Esophagus squamous epithelium (tissue), 5 donors: ENCODE measurements at places on chromosomes 3 and 15.

GRCh38 chr3:129413687-129414506 is 14.5 kb downstream of the EFCAB12 start:
- no peak for DNase-seq

- DNase-seq, result no peak
Observed at GRCh38 chr3:9861201-9861600, 17.4 kb upstream of the RPUSD3 start.

GRCh38 chr15:74983725-74984231 is 11.6 kb upstream of the SCAMP5 start:
- no peak for DNase-seq

GRCh38 chr15:62593681-62594399 is 428.8 kb upstream of the C2CD4B start:
- DNase-seq, result no peak

- DNase-seq, result no peak
Observed at GRCh38 chr15:60384526-60385126, 13.2 kb downstream of the ANXA2 start.

GRCh38 chr3:96370637-96371036 is 443.8 kb upstream of the EPHA6 start:
- no peak for DNase-seq

DNA sequence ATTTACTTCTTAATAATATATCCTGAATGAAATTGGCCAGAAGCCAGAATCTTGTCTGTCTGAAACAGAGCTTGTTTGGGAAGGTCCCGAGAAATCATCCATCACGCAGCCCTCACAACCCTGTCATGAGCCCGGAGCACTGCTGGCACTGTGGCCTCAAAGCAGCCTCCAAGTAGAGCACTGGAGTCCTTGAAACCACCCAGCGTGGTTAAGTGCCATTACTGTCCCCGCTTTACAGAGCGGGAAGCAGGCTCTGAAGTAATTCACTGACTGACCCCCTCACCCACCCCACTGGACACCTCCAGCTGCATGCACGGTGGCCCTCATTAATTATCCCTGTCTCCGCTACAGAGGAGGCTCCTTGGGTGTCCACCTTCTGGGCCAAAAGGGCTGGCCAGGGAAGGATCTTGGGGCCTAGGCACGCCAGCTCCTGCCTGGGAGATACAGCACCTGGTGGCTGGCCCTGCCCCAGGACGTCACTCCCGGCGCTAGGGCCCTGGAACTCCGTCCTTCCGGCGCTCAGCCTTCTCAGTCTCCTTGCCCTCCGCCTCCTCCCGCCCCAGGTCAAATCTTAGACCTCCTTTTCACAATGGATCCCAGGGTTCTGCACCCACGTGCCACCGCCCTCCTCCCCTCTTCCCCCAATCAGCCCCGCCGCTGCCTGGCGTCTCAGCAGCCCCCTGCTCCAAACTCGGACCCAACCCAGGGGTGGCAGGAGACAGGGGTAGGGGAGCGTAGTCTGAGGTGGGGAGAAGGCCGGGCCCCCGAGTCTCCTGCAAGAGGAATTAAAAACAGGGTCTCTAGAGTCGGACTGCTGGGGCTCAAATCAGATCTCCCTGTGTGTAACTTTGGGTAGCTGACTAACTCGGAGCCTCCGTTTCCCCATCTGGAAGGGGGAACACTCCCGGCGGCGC is 1.1 kb downstream of the TKT start:
- DNase-seq, result no peak

DNA sequence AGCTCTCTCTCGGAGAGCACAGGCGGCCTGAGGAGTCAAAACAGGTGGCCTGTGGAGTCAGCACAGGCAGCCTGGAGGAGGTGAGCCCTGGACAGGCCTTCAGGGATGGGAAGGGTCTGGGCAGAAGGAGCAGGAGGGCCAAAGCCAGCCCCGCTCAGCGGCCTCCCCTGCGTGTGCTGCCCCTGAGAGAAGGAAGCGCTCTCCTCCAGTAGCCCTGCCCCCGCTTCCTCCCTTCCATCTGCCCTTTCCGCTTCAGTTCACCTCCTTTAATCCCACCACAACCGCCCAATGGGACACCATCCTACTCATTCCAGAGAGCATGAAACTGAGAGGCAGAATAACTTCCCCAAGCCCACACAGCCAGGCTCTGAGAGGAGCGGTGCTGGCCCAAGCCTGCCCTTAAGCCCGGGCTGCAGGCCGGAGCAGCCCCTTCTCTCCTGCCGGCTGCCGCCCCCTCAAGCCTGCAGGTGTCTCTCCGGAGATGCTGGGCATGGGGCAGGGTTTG is 3.2 kb upstream of the NR2E3 start:
- DNase-seq, result no peak

GRCh38 chr15:31069360-31070000 is 32.0 kb downstream of the TRPM1 start:
- DNase-seq, result no peak

- DNase-seq, result no peak
Observed at GRCh38 chr3:50491023-50491422, 12.4 kb downstream of the CACNA2D2 start.

DNA sequence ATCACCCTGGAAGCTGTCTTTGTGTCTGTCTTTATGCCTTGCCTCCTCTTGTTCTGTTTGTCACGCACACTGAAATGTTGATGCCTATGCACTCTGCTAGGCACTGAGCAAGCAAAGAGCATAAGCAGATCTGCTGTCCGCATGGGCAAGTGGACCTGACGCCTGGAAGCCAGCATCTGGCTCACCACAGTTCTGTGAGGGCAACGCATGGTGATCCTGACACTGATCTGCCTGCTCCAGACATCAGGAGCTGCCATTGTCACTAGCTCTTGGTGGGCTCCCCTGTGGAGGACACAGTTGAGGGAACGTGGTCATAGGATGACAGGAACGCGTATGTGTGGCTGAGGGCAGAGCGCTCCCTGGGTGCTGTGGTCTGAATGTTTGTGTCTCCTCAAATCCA is 234.6 kb downstream of the ADAMTS17 start:
- no peak for DNase-seq

DNA sequence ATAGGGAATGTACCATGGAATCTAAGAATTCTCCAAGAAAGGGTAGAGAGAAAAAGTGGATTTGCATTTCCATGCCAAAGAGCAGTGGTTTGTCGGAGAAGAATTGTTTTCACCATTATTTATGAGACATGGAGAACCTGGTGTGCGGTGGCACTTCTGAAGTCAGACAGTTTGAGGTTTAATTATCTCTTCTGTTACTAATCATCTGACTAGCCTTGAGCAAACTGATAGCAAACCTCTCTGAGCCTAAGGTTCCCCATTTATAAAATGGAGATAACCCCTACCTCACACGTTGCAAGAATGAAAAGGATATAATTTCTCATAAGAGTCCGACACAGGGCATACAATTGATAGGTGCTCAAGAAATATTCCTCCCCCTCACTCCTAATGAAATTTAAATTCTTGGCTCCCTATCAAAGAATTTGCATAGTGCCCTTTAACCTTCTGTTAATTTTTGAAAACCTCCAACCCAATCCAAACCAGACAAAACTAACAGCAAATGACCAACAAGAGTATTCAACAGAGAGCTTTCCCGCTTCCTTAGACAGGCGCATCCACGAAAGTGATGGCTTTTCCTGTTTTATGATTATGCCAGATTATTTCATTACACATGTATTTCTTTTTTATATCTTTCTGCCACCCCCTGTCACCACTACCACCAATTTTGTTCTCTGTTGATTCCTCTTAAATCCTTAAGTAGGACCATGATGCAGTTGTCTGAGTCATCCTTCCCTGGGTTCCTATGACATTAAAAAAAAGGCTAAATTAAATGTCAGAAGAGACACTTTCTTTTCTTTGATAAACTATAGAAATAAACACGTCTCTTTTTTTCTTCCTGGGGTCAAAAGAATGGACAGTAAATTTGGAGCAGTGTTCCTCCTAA is 28.5 kb downstream of the TMEM212 start:
- no peak for DNase-seq

- no peak for DNase-seq
Observed at GRCh38 chr3:78861156-78861555, 906.6 kb downstream of the ROBO1 start.

GRCh38 chr3:129974564-129974832 is at the start of gene TRH:
TRH (plus strand) TSS chr3:129974720; CDS start chr3:129975817, 1,097 bp downstream.
- no peak for DNase-seq

- DNase-seq, result no peak
Observed at GRCh38 chr3:187367561-187368103, 553 bp upstream of the RTP4 start.

DNA sequence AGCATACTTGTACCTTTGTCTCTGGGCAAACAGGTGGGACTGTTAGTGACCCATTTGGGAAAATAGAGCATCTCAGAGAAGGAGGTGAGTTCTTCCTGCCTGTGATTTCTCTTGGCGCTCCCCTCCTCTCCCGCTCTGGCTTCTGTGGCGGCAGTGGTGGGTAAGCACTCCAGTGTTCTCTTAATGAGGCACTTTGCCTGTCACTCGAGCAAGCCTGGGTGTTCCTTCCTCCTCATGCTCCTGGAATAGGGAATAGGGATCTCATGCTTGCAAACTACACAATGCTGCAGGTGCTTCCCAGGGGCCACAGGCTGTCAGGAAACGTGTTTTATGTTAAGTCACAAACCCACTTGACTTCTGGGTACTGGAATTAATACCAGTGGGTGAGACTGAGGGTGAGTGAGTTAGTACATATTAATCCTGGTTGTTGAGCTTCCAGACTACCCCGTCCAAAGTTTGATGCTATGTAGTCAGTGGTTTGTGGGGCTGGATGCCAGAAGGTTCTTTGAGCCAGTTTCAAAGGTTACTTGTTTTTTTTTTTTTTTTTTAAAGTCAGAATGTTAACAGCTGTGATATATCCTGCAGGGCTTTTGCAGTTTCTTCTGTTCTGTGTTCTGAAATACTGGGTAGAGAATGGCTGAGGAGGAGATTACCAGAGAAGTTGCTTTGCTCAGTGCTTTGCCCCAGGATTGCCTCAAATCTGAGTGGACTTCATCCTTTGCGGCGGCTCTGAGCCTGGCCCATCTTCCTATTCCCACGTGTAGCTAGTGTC is 30.5 kb downstream of the EDEM1 start:
- no peak for DNase-seq

- DNase-seq, result no peak
Observed at GRCh38 chr3:77169823-77170222, 129.9 kb downstream of the ROBO2 start.

DNA sequence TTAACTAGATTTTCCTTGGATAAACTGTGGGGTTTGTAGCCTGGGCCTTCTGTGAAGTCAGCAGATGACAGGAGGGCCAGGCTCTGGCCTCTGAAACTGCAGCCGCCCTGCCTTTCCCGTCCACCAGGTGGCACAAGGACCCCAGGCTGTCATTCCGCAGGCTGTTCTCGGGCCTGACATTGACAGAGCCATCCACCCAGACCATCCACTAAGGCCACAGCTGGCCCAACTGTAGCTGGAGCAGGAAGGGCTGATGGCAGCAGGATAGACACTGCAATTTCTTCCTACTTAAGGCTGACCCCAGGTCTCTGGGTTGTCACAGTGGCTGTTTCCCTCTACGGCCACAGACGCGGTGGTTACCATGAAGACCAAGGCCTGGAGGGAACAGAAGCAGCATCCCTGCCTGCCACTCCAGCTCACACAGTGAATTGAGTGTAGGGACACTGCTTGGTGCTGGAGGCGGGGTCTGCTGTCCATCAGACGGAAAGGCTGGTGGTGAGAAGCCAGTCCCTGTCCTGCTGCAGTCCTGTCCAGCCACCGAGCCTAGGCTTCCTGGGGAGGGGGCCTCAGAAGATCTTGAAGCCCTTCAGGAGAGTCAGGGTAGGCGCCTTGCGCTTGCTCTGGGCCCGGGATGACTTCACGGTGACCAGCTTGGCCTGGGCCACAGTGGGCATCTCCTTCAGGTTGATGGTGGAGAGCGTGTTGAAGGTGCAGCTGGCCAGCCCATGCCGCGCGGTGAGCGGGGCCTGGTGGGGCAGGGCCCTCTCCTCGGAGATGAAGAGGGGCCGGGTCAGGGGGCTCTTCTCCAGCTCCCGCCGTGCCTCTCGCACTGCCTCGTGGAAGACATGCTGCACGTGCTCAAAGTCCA is 9.4 kb downstream of the SLC51B start:
- no peak for DNase-seq

GRCh38 chr15:24146251-24146650 is 459.1 kb upstream of the NDN start:
- DNase-seq, result no peak

DNA sequence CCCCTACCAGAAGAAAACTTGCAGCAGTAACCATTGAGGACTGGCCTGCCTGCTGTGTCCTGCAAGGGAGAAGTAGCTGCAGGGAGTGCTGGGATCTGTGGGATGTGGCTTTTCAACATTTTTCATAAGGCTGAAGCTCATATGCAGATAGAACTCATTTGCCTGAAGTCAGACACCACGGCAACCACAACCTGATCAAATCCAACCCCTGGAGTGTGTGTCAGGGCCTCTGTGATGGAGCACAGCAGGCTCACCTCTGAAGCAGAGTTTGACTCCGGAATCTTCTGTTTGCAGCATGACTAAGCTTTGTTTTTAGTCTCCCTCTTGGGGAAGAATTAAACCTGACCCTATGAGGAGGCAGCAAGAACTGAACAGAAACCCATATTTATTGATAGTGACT is 508.7 kb downstream of the AGBL1 start:
- no peak for DNase-seq

- DNase-seq, result no peak
Observed at GRCh38 chr3:81581966-81582599, 179.4 kb downstream of the GBE1 start.

- no peak for DNase-seq
Observed at GRCh38 chr15:25403771-25404170, 35.1 kb downstream of the UBE3A start.

DNA sequence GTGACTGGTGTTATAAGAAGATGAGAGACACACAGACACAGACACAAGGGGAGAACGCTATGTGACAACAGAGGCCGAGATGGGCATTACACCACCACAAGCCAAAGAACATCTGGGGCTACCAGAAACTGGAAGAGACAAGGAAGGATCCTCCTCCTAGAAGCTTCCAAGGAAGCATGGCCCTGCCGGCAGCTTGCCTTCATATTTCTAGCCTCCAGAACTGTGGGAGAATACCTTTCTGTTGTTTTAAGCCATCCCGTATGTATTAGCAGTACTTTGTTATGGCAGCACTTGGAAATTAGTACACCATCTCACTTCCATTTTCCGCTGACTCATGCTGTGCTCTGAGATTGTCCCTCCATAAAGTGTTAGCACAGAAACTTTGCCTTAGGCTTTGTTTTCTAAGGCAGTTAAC is 38.7 kb upstream of the CA12 start:
- no peak for DNase-seq

DNA sequence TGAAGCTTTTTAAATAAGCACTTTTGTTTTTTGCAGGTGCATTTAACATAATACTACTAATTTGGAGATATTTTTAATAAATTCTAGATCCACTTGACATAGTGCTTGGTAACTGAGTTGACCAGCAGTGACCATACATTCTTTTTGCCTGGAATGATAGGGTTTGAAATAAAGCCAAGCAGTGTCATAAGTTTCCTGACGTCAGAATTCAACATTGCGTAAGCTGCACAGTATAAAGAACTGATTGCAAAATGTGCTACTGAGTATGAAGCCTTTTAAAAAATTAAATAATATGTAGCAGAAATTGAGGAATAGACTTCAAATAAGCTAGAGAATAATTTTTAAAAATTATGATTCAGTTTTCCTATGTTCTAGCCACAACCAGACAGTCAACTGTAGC is 454.6 kb upstream of the ARPP21 start:
- DNase-seq, result no peak
